Large intestine (tissue), 12 donors: ENCODE measurements at places on chromosomes 3 and 15. TPM values are rescaled to one million over a fixed set of nuclear protein-coding genes. Genes with fewer than 3 reads are reported as not detected.

ARGFX gene
- not detected for polyA plus RNA-seq

- DNase-seq, result no peak
- no peak overlapping the region for H3K27ac ChIP-seq
- H3K27me3 ChIP-seq, result no peaks in the 10 kb centered on the region
- no peaks in the 10 kb centered on the region for H3K4me1 ChIP-seq
Measured at GRCh38 chr3:52614689-52615088, 71.0 kb downstream of the PBRM1 start.

FOXB1 gene
- 0.03 TPM for polyA plus RNA-seq

GNB4 gene
- polyA plus RNA-seq, result 17.7 TPM

RPL39L gene
- 13.1 TPM for polyA plus RNA-seq

GRCh38 chr15:56760186-56760585 is 26.9 kb upstream of the ZNF280D start:
- H3K27ac ChIP-seq, result no peak overlapping the region
- H3K36me3 ChIP-seq, result no peaks in the 10 kb centered on the region
- no peaks in the 10 kb centered on the region for H3K4me1 ChIP-seq
- no peaks in the 10 kb centered on the region for H3K27me3 ChIP-seq

GRCh38 chr3:197242784-197243432 is 55.5 kb downstream of the DLG1 start:
- H3K36me3 ChIP-seq, result peaks cover 24% of the 10 kb centered on the region
- DNase-seq, result no peak
- H3K27me3 ChIP-seq, result no peaks in the 10 kb centered on the region

- no peaks in the 10 kb centered on the region for H3K27me3 ChIP-seq
- no peaks in the 10 kb centered on the region for H3K36me3 ChIP-seq
- no peaks in the 10 kb centered on the region for H3K4me1 ChIP-seq
- no peak for DNase-seq
- H3K4me3 ChIP-seq, result no peak overlapping the region
- H3K27ac ChIP-seq, result no peak overlapping the region
Measured at GRCh38 chr3:132804498-132804897, 82.3 kb upstream of the NPHP3 start.

DNA sequence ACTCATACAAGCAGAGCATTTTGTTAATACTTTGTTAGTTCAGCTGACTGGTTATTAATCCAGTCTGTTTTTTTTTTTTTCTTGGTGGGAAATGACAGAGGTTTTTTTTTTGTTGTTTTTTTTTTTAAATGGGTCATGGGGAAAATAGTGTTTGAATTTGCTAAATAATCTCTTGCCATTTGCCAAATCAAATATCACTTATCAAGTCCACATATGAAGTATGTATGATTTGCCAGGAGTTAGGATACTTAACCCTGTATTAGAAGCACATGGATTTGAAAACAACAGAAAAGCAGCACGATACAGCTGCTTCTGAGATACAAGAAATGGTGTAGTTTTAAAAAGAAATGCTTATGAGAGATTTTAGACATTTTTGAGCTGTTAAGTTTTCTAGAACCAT is 21.6 kb downstream of the P2RY14 start:
- no peaks in the 10 kb centered on the region for H3K27me3 ChIP-seq
- H3K36me3 ChIP-seq, result no peaks in the 10 kb centered on the region
- no peak for DNase-seq

- H3K27ac ChIP-seq, result no peak overlapping the region
- no peak for DNase-seq
- no peaks in the 10 kb centered on the region for H3K4me1 ChIP-seq
- no peaks in the 10 kb centered on the region for H3K36me3 ChIP-seq
- H3K4me3 ChIP-seq, result no peak overlapping the region
Measured at GRCh38 chr3:180466401-180467011, 135.5 kb upstream of the TTC14 start.

DNA sequence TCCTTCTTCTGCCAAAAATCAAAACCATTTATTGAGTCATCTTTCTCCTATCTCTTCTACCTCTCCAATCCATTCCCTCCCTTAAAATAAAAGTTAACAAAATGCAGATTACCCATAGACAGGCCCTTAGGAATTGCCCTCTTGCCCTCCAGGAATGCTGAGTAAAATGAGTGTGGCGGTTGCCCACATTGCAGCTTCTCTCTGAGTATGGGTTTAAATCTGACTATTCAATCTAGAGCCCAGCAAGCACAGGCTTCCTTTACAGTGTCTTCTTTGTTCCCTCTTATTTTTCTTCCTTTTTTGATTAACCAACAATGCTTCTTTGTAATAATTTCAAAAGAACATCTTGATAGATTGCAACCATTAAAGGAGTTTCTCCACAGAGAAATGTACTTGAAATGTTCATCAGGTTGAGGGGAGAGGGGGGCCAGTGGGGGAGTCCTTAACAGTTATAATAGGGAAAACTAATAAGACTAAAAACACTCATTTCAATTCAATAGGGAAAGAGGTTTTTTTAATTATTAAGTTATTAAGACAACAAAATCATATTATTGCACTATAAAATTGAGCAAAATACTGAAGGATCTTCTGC is 135.3 kb upstream of the LMCD1 start:
- no peaks in the 10 kb centered on the region for H3K4me1 ChIP-seq
- H3K27me3 ChIP-seq, result peaks cover 2% of the 10 kb centered on the region
- H3K4me3 ChIP-seq, result no peak overlapping the region
- H3K36me3 ChIP-seq, result no peaks in the 10 kb centered on the region
- DNase-seq, result no peak
- H3K27ac ChIP-seq, result no peak overlapping the region

CLDN16 gene
- 0.15 TPM for polyA plus RNA-seq
